ENCODE measurements at places on chromosomes 13 and 19.

- DNase-seq = no peak
These were observed at the start of gene GPR183 for GRCh38 chr13:99307247-99307646. Gene GPR183, minus strand, starts transcription at chr13:99307399. Its CDS starts 11,254 bp downstream, at chr13:99296145.

GRCh38 chr13:73937441-73937840, 196.8 kb downstream of the KLF12 start:
- DNase-seq = no peak

GRCh38 chr19:2683430-2684003, 19.0 kb downstream of the GNG7 start:
- no peak for DNase-seq

DNA sequence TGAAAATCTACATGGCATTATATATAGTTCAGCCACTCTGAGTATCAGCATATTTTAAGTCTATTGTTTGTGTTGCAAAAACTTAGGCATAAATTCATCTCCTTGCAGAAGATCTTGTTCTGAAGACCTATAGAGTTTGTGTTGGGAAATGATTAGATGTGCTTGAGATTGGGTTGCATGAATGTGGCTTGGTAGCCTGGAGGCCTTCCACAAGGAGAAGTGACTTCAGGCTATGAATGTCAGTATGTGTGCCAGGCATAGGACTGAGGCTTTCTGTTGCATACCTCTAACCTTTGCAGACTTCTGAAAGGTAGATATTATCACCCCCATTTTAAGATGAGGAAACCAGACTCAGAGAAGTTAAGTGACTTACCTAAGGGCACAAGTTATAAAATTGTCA, 188.6 kb downstream of the OLFM4 start:
- no peak for DNase-seq

- no peak for DNase-seq
These were observed 17.4 kb downstream of the RB1 start for GRCh38 chr13:48320891-48321510.

- DNase-seq = no peak
These were observed 2.1 kb downstream of the NECTIN2 start for GRCh38 chr19:44848036-44848811.

DNA sequence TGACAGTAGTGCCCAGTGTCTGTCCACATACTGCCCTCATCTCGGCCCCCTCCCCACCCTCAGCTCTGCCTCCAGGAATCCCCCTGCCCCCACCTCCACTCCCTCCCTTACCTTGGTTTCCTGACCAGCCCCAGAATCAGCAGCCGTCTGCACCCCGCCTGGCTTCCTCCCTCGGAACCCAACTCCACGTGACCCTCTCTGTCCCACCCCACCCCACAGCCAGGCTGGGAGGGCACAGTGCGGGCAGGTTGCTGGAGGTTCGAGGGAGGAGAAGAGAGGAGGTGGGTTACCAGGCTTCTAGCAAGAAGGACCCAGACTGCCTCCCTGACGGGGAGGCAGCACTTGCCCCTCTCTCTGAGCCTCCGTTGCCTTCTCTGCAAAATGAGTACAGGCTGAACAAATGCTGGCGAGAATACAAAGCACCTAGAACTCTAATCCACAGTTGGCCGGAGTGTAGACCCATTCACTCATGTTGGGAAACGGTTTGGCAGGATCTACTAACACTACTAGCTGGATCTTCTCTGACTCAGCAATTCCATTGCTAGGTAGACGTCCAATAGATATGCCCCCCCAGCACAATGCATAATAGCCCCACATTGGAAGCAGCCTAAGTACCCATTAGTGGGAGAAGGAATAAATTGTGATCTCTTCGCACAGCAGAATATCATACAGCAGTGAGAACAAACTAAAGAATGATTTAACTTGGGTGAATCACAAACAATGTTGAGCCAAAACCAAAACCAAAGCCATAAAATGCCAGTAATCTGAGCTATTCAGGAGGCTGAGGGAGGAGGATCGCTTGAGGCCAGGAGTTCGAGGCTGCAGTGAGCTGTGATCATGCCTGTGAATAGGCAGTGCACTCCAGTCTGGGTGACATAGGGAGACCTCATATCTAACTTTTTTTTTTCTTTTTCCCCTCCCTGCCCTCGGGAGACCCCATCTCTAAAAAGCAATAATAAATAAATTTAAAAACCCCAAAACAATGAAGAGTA, at the start of gene RASAL3:
TSS of gene RASAL3 (minus strand) at position 151 of the 992 bp plus-strand sequence. CDS start 186 bp downstream, outside the sequence.
- no peak for DNase-seq

- no peak for DNase-seq
These were observed 16.4 kb upstream of the ZNF331 start for GRCh38 chr19:53521373-53522202.

DNA sequence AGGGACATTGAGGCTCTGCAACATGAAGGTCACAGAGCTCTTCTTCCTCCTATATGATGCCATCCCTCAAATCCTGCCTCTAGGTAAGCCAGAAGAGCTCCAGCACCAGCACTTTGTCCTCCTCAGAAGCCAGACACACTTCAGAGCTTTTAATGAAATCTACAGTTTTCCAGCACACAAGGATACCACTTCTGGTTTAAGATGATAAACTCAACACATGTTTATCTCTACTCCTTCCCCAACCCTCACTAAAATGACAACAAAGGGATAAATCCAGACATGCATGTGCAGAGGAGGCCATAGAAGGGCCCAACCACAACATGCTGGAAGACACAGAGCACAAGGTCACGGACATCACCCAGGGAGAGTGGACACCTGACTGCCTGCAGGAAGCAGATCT, 195.3 kb downstream of the USP12 start:
- no peak for DNase-seq

DNA sequence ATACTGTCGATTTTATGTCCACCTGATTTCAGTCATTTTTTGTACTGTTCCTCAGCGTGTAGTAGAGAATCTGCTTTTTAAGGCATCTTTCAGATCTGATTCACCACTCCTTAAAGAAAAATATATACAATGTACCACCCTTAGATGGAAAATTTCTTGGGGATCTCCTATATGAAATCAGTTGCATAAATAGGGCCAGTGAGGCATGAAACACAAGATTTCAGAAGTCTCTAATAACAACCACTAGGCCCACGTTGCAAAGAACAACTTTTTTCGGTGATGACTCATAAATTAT, 1.4 kb downstream of the USP12 start:
- DNase-seq = peak; percentile 38

DNA sequence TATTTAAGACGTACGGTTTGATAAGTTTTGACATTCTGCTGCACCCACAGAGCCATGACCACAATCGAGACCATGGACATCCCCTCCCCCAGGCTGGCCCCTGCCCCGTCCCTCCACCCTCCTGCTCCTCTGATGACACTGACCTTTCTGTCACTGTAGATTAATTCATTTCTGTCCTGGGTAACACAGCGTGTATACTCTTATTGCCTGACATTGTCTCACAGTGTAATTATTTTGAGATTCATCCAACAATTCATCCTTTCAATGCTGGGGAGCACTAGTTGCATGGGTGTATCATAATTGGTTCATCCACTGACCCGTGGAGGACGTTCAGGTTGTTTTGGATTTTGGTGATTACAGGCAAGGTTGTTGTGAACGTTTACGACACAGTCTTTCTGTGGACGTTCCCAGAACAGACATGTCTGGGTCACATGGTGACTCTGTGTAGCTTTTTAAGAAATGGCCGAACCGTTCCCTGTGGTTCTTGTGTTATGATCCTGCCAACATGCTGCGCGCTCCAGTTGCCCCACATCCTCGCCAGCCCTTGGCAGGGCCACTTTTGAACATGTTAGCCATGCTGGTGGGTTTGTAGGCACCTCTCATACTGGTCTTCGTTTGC, 41.9 kb downstream of the C13orf46 start:
- DNase-seq = no peak

DNA sequence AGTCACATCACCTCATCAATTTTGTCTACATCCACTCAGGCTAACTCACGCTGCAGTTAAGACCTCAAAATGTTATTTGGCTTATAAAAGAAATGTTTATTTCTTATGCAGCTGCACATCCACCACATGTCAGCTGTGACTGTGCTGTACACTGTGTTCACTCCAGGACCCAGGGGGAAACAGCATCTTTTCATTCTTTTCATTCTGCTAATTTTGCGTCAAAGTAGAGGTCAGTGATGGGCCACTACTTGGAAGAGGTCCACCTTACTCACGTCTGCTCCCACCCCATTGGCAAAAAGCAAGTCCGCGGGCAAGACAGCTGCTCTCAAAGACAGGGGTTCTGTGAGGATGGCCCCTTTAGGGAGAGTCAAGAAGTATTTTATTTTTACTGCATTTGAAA, 4.5 kb upstream of the DCT start:
- peak; percentile 94 for DNase-seq

DNA sequence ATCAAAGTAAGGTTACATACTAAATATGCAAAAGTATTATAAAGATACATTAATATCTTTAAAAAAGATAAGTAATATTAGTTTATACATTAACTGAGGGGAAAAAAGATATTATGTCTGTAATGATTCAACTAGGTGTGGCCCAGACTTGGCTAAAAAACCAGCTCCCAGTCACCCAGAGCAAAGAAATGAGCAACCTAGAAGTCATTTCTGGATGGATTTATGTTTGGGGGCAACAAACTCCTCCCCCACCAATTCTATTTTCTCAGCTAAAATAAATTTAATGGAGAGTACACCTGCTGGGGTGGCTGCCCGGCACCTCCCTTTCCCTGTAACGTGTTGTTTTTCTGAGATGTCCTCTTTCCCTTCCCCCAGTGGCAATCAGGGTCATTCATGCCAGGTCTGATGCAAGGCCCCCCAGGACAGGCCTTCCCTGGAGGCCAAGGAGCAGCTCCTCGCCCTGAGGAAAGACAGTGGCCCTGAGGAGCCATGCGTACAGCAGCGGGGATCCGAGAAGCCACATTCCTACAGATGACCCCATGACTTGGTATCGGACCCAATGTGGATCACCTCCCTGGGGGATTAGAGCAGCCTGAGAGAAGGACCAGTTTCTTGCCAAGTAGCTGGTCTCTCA, 78.6 kb upstream of the DOCK9 start:
- no peak for DNase-seq

DNA sequence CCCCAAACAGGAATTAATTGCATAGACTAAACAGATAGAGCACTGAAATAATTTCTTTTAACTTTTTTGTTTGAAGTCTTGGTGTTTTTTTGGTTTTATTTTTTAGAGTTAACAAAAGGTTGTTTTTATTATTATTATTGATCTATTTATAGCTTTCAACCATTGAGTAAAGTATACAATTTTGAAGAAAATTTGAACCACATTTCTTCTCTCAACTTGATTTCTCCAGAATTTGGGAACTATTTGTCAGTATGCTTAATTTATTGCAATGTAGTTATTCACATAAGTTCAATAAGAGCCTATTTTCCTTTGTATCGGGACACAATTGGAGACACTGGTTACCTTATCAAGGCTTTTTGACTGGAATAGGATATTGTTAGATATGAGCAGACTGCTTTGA, 1045.6 kb upstream of the PCDH9 start:
- DNase-seq = no peak

- peak; percentile 74 for DNase-seq
These were observed 192.7 kb downstream of the LHFPL6 start for GRCh38 chr13:39410096-39410901.

GRCh38 chr19:16062789-16063188, 13.5 kb upstream of the TPM4 start:
- no peak for DNase-seq

DNA sequence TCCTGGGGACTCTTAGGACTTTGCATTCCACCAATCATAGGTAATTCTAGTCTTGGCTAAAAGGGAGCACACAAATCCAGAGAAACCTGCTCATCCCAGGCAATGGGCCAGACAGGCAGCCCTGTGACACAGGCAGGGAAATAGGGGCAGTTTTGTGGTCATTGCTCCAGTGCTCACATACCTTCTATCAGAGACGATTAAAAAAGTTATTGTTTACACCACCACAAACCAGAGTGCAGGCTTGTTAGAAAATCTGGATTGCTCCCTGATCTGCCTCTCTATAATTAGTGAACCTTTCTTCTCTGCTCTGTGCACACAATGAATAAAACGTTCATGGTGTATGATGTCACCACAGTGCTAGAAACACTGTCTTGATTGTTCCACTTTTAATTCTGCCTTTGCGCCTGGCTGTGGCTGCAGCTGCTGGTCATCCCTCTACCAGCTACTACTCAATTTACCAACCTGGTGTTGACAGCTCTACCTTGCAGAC, 121.6 kb upstream of the SPATA13 start:
- no peak for DNase-seq

- no peak for DNase-seq
These were observed 10.4 kb upstream of the NANOS2 start for GRCh38 chr19:45924891-45925447.

GRCh38 chr13:32960626-32961025, 55.6 kb upstream of the KL start:
- DNase-seq = no peak

- no peak for DNase-seq
These were observed 399 bp upstream of the SPTBN4 start for GRCh38 chr19:40466219-40466984.

- DNase-seq = no peak
These were observed 1595.1 kb upstream of the MIR17HG start for GRCh38 chr13:89752394-89752793.

Measured in skeletal muscle cell (primary cell).